ENCODE measurements at places on chromosomes 1 and 21.

DNA sequence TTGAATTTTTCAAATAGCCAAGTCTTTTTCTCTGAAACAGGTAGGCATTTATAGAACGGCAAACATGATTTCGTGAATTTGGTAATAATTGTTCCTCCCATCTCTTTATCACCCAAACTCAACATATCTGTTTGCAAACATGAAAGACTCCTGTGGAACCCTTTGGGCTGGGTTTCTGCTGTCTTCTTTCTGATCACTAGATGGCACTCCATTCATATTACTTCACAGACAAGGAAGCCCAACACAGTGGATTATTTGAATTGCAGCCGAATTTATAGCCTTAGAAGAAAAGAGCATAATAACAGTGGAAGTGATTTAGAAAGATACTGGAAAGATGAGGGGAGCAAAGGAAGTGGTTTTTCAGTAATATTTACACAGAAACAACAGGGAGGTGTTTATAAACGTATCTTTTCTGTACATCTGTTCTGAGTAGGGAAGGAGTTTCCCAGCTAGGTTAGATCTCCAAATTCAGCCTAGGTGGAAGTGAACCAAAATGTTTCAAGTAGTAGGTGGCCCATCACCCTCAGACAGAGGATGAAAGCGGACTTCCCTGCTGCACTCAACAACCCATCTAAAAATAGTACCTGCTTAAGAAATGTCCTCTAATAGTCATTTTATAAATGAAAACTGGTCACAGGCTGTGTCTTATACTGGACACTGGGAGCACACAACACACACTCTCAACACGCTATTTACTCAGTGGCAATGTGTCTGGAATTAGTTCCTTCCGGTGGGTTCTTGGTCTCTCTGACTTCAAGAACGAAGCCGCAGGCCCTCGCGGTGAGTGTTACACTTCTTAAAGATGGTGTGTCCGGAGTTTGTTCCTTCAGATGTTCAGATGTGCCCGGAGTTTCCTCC is 67.6 kb downstream of the MAP3K21 start:
- DNase-seq: peak; percentile 67

DNA sequence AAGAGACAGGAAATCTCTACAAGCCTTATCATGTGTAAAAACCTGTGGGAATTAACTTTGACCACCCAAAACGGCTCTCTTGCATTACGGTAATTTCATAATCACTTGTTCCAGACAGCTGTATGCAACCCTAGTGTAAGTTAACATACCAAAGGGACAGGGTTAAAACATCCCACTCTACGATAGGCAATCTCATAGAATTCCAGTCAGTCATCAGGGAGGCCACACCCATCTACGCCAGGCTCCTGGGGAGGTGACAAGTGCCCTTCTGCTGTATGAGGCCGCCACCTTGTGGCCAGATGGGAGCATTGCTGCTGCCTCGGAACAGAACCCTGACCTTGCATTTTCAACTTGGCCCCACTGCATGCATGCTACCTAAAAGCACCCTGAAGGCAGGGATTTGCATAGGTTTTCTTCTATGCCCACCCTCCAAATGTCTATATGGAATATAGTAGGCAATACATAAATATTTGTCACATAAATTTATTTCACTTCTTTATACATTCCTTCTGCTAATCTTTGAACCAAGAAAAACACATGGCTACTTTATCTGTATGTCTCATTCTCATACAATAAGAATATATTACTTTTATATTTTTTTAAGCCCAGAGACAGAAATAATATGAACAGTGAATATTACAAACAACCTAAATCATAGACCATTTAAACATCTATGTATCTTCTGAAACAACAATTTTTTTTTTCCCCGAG is 12.6 kb downstream of the HSF2BP start:
- peak; percentile 89 for DNase-seq

- no peak for DNase-seq
These were observed 24.6 kb downstream of the LRRC41 start for GRCh38 chr1:46278807-46279206.

DNA sequence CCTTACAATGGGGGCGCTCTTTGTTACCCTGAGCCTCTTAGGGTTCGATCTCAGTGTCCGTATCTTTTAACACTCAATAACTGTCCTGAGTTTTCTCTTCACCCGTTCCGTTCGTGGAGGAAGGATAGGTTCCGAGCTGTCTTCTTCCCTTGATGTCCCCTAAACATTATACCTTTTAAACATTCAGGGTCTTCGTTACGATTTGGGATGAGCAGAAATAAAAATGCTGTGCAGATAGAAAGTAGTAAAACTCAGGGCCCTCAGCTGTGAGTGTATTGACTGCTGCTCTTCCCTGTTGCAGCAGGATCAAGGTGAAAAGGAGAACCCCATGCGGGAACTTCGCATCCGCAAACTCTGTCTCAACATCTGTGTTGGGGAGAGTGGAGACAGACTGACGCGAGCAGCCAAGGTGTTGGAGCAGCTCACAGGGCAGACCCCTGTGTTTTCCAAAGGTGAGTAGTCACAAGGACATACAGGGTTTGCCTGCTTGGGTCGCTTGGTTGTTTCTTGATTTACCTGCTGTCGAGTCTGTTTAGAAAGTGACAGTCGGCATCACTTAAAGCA is 784 bp downstream of the RPL11 start:
- no peak for DNase-seq

- no peak for DNase-seq
These were observed 134.1 kb upstream of the VAMP3 start for GRCh38 chr1:7636795-7637526.

DNA sequence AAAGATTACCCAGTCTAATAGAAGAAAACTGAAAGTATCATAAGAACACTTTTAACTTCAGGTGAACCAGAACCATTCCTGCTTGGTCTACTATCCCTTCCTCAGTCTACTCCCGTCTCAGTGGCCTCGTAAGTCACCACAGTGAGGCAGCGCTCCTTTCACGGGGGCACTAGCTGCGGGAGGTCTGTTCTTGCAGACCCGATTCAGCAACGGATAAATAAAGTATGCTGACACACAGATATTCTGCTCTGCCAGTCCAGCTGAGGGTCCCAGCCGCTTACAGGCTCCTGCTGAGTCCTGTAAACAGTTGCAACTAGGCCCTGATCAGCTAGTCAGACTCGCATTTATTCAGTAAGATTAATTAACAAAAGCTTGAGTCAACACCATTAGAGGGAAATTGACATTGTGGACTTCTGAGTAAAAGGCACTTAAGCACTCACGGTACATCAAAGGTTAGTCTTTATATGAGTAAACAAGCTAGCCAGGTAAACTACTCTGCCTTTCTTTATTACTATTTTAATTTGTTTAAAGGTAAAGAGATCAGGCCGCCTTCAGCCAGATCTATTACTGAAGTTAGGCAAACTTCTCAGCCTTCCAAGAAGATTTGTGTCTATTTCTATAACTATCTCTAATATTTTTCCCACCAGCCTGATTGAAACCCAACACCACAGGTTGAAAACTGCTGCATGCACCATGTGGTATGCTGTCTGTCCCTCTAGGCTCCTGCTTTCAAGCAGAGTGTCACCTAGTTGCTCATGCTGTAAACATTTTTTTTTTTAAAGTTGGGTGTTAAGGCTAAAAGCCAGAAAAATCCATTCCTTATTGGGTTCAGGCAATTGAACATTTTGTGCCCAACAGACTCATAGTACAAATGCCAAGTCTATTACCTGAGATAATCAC is 87.7 kb downstream of the INTS7 start:
- DNase-seq: no peak

- DNase-seq: peak; percentile 35
These were observed 6.2 kb downstream of the HSD11B1 start for GRCh38 chr1:209710847-209711246.

DNA sequence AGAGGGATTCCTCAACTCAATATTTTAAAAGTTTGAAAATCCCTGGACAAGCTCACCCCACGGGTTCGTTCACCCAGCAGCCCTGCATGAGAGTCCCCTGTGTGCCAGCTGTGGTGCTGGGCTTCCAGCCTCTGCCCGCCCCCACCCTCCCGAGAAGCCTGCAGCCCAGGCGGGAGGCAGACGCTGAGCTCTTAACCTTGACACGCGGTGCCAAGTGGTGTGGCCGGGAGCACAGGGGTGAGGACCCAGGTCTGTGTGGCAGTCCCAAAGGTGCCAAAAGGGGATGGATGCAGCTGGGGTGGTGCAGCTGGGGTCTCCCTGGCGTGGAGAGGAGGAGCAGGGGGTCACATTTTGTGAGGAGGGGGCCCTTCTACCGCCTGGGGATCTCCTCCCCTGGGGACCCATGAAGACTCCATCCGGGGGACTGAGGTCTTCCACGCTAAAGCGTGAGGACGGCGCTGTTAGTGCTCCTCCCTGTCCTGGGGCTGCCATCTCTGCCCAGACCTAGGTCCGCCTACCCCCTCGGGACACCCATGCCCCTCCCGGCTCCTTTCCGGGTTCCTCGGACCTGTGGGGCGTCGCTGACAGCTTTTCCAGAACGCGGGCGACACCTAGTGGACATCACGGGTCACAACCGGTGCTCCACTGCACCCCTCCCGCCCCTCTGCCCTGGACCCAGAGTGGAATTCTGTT is 12.9 kb downstream of the PLA2G2F start:
- peak; percentile 83 for DNase-seq

- no peak for DNase-seq
These were observed 366.0 kb downstream of the TTLL7 start for GRCh38 chr1:83632906-83633305.

DNA sequence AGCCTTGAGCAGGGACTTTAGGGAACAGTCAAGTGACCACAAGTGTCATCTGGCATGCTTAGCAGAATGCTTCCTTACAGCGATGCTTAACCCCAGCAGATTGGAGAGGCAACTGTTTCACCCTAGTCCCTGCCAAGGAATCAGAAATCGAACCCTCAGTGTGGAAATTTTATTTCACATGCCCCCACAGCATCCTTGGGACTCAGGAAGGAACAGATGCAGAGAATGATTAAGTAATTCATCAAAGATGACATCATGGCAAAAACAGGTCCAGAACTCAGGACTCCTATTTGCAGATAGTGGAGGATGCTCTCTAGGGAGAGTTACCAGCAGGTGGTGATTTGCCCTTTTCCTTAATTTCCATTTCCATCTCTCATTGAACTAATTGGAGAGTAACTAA is 333.0 kb upstream of the KAZN start:
- no peak for DNase-seq

GRCh38 chr1:222996310-222996975 is 146.6 kb downstream of the TLR5 start:
- DNase-seq: no peak

GRCh38 chr1:209506101-209506500 is 77.4 kb upstream of the CAMK1G start:
- DNase-seq: no peak

- no peak for DNase-seq
These were observed 262.7 kb upstream of the RGS18 start for GRCh38 chr1:191895462-191896058.

DNA sequence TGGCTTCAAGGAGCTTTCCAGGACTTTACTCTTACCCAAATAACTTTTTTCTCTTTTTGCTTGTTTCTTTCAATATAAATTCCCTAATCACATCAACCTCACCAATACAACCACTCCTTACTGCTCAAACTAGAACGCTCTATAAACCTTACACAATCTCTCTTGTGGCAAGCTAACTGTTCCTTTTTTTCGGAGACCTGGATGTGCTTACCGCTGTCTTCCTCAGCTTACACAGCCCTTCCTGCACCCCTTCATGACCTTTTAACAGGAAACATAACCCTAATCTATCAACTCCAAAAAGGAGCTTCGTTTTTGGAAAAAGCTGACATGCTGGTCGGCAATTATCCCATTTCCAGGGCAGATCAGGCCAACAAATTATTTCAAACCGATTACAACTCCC is 24.1 kb upstream of the SLC2A5 start:
- no peak for DNase-seq

- no peak for DNase-seq
These were observed 67.7 kb downstream of the SELENOF start for GRCh38 chr1:86846164-86846647.

DNA sequence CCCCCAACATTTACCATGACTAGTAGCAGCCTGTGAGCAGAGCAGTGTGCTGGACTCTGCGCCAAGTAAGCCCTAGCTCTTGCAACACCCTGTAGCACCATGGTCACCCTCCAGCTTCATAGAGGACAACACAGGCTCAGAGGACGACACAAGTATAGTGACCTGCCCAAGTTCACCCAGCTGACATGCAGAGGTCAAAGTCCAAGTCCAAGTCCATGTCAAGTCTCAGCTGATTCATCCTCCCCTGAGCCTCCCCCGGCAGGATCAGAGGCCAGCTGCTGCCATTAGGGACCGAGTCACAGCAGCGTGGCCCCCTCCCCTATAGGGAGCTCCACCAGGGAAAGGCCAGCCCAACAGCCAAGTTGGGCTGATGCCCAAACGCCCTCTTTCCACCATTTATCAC is 15.9 kb downstream of the SDC3 start:
- no peak for DNase-seq

- no peak for DNase-seq
These were observed 5.4 kb downstream of the CYP4B1 start for GRCh38 chr1:46804027-46804889.

DNA sequence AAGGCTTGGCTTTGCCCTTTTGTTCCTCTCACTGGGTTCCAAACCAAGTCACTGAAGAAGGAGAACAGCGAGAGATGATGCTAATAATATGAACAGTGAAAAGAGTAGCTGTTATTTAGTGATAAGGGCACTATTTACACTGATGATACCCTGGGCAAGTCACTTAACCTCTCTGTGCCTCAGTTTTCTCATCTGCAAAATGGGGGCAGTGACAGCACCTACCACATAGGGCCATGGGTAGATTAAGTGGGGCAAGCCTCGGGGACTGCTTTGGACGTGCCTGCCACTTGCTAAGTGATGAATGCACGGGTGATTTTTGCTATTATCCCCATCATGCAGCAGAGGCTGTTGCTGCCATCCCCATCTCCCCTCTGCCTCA is 9.2 kb downstream of the ATP13A2 start:
- DNase-seq: no peak

DNA sequence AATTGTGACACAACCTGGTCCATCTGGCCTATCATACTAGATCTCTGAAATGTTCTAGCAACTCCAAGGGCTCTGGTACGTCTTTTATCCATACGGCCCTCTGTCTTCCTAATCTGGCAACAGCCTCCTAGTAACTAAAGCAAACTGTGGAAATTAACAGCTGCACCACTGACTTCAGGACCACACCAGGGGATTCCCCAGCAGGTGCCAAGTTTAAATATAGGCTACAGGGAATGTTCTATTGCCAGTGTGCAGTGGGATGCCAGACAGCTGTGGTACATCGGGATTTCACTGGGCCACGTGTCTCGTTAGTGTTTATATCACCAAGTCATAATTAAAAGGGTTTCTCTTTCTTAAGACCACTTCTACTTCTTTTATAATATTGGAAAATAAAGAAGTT is 94.3 kb downstream of the RGS2 start:
- no peak for DNase-seq

- no peak for DNase-seq
These were observed 110.5 kb downstream of the HHAT start for GRCh38 chr1:210438928-210439841.

DNA sequence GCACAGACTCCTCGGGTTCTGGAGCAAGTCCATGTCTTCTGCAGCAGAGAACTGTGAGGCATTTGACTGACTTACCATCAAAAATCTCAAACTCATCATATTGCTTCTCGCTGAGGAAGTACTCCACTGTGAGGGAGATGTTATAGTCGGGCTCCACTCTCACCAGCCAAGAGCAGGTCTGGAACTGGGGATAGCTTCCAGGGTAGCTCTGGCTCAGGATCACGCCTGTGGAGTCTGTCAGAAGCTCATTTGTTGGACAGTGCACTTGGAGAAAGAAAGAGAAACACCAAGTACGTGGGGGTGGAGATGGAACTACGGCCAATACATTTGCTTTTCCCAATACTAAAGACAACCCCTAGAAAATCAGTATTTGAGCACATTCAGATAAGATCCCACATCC is 111.1 kb downstream of the ZSCAN20 start:
- no peak for DNase-seq
